ENCODE measurements at places on chromosomes 11 and 22.

DNA sequence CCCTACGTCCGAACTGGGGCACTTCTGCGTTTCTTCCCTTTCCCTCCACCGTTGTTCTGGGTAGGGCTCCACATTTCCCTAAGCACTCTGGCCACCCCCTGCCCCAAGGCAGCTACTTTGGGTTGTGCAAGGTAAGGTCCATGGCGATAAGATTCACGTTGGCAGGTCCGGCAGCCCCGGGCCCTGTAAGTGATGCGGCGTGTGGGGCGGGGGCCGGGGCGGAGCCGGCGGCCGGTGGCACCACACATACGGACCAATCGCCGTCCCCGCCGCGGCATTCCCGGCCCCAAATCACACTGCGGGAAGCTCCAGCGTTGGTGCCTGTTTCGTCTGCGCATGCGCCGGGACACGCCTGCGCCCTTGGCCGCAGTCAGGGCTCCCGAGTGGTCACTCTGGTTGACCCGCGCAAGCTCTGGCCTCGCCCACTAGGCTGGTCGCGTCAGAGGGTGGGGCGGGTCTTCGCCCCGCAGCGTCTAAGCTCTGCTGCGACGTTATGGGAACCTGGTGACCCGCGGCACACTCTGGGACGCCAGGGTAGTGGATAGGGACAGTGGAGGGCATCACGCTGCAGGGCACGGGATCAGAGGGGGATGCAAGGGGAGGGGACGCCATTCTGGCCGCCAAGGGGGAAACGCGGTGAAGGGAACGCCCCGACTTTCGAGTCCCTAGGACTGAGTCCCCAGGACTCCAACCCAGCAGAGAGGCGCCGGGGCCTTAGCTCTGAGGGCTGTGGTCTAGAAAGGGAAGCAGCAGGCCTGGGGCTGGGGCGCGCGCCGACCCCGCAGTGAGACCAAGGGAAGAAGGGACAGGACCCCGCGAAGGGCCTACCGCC is 1.6 kb downstream of the FADS1 start:
- peak; percentile 97 for DNase-seq

DNA sequence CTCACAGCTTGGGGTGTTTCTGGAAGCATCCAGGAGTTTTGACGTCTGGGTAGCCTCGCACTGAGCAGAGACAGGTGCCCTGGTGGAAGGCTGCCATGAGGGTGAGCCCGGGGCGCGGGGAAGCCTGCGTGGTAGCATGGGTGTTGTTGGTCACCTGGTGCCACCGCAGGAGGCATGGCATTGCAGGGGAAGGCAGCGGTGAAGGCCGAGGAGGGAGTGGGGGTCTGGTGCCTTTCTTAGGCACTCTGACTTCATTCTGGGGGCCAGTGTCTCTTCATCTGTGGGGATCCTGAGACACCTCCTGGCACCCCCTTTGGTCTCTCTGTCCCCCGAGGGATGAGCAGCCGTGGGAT is 271.2 kb downstream of the TBC1D22A start:
- no peak for DNase-seq

DNA sequence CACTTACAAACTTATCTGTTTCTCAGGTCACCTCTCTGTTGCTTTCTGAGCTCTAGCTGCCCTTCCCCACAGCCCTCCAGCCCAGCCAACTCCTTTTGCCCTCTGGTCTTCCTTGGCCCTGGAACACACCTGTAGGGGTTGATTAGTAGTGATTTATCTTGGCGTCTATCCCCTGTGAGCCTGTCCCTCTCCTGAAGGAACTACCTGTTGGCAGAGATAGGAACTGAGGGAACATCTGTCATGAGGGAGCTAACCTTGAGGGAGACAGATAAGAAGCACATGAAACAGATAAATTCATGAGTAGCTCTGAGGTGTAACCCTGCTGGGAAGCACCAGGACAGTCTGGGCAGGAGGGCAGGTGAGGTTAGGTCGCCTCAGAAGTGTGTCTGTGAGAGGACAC is 38.9 kb downstream of the CABIN1 start:
- DNase-seq = no peak

DNA sequence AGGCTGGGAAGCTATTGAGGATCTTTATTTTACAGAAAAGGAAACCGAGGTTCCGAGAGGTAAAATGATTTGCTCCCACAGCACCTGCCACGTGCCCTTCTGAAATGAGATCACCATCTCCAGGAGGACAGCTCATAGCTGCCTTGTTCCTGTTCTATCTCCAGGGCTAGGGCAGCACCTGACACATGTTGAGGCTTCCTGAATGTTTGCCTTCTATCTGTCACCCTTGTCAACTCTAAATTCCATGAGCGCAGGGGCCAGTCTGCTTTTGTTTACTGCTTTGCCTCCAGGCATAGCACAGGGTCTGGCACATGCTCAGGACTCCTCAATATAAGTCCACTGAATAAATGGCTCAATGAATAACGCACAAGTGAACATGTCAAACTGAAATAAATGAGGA is 24.1 kb downstream of the ASCC2 start:
- no peak for DNase-seq

Data from iPS-NIHi11 (cell line).